ENCODE measurements at places on chromosomes 5 and 9.

DNA sequence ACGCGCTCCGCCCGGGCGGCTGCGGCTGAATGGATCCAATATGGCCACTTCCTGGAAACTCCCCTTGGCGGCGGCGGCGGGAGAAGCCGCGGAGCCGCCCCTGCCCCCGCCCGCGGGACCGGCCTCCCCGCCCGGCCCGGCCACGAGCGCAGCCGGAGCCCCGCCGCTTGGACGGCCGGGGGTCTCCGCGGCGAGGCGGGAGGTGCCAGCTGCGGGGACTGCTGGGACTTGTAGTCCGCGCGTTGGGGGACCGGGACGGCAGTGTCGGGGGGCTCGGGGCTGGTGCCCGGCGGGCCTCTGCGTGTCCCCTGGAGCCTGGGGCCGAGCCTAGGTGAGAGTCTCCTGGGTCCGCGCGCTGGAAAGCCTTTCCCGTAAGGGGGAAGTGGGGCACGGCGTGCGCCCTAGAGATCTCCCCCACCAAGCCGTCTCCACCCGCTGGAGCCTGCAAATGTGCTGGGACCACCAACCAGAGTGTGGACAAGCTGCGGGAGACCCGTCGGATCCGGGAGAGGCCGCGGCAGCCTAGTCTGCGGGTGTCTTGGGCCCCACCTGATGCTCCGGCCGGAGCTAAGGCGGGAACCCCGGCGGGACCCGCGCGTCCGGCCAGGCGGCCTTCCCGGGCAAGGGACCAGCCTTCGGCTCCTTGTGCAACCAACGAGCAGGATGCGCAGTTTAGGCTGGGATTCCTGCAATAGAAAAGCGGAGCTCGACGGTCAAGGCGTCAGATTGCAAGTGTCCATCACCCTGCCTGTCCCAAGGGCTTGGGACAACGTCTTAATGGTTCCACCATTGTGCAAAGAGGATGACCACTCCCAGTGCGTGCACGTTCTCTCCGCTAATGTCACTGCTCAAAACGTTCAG, at the start of gene SEPTIN8:
Gene SEPTIN8 (minus strand): TSS at position 31 of the 861 bp plus-strand sequence. CDS start 102 bp downstream, outside the sequence.
- no peak for DNase-seq

- no peak for DNase-seq
Observed at GRCh38 chr5:150499437-150499956, 8.4 kb upstream of the NDST1 start.

DNA sequence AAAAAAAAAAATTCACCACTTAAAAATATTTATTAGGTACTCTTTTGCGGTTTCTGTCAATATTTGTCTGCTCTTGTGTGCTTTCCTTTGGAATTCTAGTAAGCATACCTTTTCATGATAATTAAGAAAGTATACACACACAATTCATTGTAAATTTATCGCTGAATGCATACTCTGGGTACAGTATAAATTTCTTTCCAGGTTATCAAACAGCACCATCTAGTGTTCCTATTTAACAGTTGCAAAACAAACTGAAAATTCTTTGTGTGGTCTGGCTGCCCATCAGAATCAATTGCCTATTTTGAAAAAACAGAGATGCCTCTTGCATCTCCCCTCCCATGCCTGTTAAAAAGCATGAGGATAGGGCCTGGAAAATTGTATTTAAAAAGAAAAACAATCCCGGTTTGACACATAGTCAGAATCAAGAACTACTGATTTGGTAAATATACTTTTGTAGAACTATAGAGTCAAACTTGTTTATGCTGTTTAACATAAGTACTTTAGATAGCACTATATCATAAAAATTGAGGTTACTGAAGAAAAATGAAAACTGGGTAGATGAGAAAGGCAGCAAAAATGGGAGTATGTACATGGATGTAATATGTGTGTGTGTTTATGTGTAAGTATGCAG, 16.2 kb downstream of the PGGT1B start:
- peak; percentile 11 for DNase-seq

DNA sequence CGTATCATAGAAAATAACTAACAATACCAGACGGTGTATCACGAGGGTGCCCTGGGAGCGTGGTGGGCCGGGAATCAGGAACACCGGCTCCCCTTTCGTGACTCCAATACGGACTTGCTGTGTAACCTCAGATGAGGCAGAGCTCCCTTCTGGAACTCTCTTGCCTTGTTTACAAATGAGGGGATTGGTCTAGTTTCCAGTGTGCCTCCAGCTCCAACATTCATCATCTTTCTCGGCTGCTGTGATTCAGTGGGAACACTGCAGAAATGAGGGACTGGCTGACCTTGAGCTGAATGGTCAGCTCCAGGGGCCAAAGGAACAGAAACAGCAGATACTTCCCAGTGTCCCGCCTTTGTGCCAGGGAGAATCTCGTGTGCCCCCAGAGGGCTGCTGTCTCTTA, 22.6 kb upstream of the TGFBI start:
- DNase-seq, result peak; percentile 90

DNA sequence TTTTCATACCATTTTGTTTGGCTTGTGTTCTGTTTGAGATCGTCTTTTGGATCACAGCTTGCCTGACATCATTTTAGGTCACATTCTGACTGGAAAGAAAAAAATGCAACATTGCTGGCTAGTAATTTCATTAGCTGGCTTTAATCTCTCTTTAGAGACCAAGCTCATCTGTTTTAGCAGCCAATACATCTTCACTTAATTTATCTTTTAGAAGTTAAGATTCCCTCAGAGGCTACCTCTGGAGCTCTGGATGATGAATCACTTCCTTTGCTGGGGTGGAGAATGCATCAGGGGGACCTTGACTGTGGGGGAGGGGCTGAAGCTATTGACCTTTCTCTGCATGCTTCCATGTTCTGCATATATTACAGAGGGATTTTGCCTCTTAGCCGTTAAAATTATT, 181.5 kb upstream of the OTULINL start:
- DNase-seq, result peak; percentile 89

GRCh38 chr9:128405077-128405779, 15.4 kb upstream of the CERCAM start:
- no peak for DNase-seq

- DNase-seq, result peak; percentile 39
Observed at GRCh38 chr5:96133341-96134079, 171.9 kb upstream of the ELL2 start.

DNA sequence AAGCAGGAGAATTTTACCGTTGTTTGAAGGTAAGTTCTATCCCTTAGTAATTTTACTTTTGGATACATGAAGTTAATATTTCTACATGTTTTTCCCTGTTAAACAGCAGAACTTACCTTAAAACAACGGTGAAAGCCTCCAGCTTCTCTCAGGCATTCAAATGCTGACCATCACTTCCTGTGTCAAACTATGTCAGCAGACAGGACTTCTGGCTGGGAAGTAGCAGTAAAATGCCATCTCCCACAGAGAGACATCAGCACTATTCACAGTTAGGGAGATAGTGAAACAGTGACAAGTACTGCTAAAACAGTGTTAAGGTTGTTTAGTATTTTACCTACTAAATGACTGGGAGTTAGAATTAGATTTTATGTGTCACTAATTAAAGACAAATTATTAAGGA, 34.2 kb upstream of the GOLGA1 start:
- DNase-seq, result peak; percentile 23

DNA sequence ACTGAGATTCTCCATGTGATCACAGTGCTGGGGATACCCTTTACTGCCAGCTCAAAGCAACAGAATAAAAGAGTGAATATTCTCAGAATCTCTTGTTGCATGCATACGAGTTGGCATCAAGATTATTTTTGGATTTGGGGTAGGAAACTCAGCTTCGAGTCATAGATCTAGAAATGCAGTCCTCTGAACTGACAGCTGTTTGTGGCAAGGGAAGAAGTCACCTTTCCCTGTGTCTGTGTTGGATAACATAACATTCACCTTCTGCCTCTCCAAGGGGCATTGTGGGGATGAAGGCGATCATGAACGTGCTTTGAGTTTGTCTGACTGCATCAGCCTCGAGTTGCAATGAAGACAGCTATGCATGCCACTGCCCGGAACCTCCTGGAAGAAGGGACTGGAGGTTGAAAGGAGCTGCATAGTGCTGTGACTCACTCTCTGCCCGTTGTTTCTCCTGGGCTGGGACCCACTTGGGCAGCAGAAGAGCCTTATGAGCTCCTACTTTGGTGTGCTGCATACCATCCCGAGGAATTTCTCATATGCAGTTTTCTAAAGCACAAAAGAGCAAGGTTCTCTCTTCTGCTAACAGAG, 231.7 kb downstream of the ARHGAP26 start:
- peak; percentile 86 for DNase-seq

GRCh38 chr5:66987126-66987525, 209.5 kb downstream of the CD180 start:
- peak; percentile 35 for DNase-seq

DNA sequence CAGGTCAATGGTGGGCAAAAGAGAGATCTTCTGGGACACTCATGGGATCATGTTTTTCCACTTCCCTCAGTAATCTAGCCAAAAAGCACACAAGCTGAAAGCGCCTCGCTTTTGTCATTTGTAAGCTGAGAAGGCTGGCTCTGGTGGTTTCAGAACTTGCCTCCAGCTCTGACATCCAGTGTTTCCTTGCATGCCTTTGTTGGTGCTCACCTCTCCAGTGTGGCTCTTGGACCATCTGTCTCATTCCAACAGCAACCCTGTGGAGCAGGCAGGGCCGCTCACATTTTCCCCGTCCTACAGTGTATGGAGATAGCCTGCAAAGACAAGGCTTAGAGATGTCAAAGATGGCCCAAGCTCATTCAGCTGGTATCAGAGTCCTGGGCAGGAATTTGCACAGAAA, 160.8 kb upstream of the KLF4 start:
- DNase-seq, result peak; percentile 89

GRCh38 chr5:10592601-10593000, 28.7 kb downstream of the ANKRD33B start:
- no peak for DNase-seq

- DNase-seq, result no peak
Observed at GRCh38 chr5:168261227-168261571, 30.2 kb upstream of the WWC1 start.

- no peak for DNase-seq
Observed at GRCh38 chr9:106112935-106113334, 418.6 kb downstream of the TMEM38B start.

DNA sequence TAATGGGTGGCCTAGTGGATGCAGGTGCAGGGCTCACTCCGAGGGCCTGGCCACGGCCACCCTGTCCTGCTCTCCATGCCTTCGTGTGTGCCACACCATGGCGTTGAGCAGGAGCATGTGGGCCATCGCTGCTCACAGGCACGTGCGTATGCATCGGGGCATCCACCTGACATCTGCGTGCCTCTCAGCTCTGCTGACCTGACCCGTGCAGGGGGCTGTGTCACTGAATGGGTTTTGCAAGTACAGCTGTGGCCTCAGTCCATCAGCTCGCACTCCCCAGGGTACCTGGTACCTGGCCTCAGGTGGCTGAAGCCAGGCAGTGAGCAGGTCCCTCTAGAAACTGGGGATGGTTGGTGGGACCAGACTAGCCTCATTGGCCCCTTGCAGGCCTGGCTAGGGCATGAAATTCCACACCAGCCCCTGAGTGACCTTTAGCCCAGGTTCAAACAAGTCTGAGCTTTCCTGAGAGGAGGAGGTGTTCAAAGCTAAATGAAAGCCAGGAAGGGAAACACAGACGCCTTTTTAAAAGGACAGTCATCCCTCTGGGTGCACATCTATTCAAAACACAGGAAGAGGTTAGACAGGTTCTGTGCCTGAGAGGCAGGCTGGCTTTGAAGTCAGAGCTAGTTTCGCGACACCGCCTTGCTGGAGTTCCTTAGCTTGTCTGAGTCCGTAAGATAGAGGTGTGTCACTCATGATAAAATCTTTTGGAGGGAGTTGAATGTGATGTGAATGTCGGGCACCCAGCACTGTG, 74.0 kb downstream of the MACROH2A1 start:
- DNase-seq, result no peak

DNA sequence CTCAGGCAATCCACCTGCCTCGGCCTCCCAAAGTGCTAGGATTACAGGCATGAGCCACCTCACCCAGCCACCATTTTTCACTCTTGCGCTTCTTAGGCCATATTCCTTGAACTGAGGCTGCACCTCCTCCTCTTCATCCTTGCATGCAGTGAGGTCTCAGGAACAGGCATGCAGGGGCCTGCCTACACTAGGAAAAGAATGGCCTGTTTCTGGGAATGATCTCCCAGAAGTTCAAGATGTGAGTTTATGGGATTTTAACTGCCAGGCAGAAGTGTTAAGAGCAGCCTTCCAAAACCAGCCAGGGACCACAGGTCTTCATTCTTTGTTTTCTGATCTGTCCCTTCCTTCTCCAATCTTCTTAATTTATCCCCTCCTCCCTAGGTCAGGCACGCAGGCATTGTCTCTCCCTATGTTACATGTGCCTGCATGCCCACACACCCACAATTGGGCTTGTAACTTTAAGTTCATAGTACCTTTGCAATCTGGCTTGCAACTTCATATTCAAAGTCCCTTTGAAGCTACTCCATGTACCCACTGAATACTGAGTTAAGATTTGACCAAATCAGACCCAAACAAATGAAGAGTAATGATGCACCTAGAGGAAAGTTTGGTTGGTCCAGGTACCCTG, 10.5 kb upstream of the HSPA4 start:
- no peak for DNase-seq

DNA sequence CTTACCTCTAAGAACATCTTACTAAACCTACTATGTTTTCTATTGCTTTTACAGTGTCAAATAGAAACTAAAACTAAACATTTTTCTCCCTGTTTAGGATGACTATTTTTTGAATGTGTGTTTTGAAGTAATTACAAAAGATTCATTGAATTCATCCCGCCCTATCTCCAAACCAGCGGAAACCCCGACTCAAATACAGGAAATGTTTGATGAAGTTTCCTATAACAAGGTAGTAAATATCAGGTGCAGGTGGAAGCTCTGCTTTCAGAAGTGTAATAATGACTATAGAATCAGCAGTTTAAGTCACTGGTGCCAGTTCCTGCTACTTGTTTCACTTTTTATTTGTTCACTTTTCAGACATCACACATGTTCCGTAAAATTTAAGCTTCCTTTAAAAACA, 20.0 kb downstream of the ERAP2 start:
- DNase-seq, result no peak

- DNase-seq, result peak; percentile 40
Observed at GRCh38 chr5:165616490-165617405, 2111.3 kb downstream of the MAT2B start.

Measured in astrocyte (in vitro differentiated cells and primary cell).